ENCODE measurements at places on chromosomes 4 and X.

- ATAC-seq = no peak
These were observed 496.9 kb downstream of the RAB28 start for GRCh38 chr4:12987284-12987683.

DNA sequence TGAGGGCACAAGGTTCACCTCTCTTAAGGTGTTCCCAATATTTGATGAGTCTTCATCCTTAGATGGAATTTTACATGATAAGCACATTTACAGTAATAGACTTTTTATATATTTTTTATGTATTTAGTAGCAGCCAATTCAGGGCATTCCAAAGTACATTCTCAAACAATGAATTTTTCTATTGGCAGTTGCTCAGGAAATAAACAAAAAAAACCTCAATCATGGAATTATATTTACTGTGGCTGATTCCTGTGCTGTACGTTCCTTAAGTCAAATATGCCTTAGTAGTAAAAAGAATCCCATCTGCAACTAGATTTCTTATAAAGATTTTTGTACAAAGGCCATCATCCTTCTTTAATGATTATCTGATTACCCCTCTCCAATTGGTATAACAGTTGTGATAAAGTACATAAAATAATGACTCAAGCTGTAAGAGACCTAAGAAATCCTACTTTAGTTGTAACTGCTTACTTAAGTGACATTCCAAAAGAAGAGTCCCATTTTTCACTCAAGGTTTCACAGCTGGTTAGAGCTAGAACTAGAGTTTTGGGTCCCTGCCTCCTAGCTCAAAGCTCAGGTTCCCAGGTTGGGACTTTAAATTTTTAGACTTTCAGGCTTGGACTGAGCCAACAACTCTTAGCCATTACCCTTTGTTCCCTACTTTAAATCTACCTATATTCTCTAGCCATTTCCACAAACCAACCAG, 152.7 kb downstream of the FHIP1A start:
- no peak for ATAC-seq

- ATAC-seq = no peak
These were observed 21.9 kb downstream of the SMAD1 start for GRCh38 chr4:145503486-145504072.

DNA sequence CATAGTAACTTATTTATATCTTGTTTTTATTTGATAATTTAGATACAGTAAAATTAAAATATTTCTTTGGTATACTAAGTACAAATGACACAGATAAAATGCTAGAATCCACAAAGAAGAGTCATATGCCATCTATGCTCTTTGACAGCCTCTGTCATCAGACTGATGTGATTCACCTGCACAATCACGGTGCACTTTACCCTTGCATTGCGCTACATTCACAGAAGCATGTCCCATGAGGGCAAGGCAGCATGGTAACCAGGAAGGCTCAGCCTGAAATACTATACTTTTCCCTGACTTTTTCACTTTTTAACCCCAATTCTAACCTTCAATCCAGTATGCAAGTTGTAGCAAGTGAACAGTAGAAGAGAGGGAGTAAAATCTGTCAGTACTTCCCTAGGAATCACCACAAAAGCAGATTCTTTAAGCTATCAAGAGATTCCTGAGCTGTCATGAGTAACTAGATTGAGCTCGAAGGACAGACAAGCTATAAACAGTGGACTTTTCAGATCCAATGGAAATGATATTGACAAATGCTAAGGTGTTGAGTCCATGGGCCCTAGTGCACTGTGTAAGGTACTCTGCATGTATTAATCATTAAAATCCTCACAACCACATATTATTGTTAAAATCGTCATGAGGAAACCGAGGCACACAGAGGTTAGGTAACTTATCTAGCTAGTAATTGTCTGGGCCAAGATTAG, 14.2 kb downstream of the SEC24D start:
- ATAC-seq = no peak

- ATAC-seq = peak; percentile 61
These were observed 1.9 kb downstream of the UBL4A start for GRCh38 chrX:154484255-154485149.

DNA sequence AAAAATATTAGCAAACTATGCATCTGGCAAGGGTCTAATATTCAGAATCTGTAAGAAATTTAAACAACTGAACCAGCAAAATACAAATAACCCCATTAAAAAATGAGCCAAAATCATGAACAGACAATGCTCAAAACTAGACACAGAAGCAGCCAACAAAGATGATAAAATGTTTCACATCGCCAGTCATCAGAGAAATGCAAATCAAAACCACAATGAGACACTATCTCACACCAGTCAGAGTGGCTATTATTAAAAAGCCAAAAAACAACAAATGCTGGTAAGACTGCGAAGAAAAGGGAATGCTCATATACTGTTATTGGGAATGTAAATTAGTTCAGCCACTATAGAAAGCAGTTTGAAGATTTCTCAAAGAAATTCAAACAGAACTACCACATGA, 201.3 kb upstream of the CPEB2 start:
- ATAC-seq = peak; percentile 59

DNA sequence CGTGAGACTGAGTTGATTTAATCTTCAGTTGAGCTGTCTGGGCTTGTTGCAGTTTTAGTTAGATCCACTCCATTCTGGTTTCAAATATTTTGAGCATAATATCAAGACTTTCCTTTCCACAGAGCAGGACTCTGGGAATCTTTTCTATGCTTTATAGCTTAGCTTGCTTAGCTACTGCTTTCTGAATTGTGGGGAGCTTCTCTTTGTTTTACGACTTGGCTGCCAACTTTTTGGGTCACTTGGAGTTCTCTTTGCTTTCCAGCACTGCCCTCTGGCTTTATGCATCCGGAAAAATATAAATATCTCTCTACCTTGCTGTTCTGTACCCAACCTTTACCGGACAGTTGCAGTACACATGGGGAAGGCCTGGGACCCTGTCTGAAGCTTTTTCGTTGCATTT, 292.1 kb downstream of the STIM2 start:
- ATAC-seq = no peak

GRCh38 chr4:150982557-150983233, 32.4 kb downstream of the LRBA start:
- ATAC-seq = peak; percentile 58

DNA sequence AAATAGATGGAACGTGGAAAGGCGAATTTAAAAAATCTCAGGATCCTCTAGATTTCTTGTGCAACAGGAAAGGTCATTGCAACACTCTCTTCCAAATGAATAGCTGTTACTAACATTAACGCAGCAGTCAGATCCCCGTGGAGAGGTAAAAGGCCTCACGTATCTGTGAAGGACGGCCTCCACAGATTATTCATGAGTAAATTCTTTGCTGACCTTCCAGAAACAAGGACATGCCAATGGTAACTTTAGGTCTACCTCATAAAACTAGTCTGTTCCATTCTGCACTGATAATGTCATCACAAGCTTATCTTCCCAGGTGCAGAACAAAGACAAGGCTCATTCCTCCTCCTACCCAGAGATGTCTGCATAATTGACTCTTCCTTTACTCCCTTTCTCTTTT, 16.1 kb upstream of the REPS2 start:
- no peak for ATAC-seq

GRCh38 chrX:134764202-134764785, 106.0 kb upstream of the PLAC1 start:
- ATAC-seq = peak; percentile 72

DNA sequence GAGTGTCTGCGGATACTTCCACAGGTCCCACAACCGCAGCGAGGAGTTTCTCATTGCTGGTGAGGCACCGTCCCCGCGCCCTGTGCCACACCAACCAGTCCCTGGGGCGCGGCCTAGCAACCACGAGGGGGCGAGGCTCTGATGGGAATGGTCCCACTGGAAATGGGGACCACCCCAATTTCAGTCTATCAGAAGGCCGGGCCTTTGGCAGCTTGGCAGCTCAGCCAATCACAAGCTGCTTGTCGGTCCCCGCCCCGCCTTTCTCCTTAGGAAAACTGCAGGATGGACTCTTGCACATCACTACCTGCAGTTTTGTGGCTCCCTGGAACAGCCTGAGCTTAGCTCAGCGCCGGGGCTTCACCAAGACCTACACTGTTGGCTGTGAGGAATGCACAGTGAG, 3.0 kb downstream of the TIMP1 start:
- ATAC-seq = no peak

GRCh38 chr4:113759696-113760093, 1.8 kb downstream of the CAMK2D start:
- no peak for ATAC-seq

DNA sequence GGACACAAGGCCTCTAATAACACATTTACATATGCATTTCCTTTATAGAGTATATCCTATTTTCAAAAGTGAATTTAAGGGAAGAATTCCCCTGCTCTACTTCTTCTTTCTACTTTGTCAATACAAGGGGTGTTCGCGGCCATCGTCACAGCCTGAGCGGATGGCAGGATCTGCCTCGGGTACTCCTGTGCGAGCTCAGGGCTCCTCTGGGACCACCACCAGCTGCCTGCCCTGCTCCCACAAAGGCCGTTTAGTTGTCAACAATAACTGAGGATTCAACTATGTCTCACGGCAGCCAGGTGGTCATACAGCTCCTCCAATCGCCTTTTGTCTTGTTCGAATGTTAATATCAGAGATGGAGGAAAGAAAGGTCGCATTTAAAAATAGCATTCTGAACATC, 228.2 kb upstream of the TENM3 start:
- no peak for ATAC-seq

DNA sequence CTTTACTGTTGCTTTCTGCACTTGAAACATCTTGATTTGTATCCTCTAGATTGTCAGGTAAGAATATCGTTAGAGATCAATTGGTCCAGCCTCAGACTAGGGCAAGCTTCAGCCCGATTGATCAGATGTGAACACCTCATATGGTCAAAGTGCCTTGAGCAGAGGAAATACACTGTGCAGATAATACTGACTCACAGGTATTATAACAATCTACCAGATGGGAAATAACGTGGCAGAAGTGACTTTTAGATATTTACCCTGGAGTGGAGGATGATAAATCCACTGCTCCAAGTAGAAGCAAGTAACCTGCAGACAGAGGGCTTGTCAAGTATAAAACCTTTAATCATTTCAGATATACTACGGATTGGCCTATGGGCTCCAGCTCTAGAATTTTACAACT, 17.9 kb downstream of the VEGFC start:
- no peak for ATAC-seq

DNA sequence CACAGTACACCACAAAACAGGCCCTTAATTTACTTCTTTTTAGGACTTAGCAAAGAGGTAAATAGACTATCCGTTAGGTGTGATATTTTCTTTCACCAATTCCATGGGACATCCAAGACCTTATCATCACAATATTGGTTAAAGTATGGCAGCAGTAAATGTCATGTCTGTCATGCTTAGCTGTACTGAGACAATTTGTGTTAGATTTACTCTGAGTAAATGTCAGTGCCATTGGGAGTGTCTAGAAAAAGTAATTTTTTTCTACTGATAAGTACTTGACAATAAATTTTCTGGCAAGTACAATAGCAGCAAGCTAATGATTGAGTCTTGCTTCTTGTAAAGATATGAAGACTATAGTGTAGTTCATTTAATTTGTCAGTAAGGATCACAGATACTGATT, 756.1 kb downstream of the FAM133A start:
- no peak for ATAC-seq

GRCh38 chr4:73650250-73650649, 30.0 kb upstream of the RASSF6 start:
- no peak for ATAC-seq

GRCh38 chr4:108612365-108612764, 8.0 kb upstream of the RPL34 start:
- ATAC-seq = no peak

DNA sequence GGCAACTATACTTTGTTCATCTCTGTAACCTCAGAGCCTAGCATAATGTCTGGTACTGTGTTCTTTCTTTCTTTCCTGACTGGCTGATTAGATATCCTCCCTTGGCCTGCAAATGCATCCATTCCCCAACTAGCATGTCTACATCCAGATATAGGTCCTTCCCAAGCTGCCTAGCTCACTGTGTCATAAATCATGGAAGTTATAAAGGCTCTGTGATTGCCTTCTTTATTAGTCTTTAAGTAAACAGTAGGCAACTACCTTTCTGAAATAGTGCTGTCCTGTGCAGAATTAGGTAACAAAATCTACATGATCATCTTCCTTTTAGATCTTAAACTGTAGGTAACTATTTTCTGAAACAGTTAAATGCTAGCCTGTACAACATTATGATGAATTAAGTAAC, 224.5 kb downstream of the DLG3 start:
- no peak for ATAC-seq

DNA sequence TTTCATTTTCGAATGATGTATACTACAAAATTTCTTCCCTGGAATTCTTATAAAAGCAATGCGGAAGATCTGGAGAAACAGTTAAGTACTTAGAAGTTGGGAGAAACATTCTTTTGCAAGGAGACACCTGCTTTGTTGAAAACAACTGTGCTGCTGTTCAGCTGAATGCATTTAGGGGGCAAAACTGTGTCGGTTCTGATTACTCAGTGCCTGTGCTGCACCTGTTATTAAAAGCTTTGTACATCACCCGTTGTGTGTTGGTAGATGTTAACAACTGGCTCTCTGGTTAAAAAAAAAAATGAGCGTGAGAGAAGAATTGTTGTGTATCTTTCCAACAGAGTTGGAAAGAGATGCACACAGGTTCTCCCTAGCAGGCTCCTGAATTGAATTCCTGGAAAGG, 184.1 kb upstream of the HHIP start:
- no peak for ATAC-seq

DNA sequence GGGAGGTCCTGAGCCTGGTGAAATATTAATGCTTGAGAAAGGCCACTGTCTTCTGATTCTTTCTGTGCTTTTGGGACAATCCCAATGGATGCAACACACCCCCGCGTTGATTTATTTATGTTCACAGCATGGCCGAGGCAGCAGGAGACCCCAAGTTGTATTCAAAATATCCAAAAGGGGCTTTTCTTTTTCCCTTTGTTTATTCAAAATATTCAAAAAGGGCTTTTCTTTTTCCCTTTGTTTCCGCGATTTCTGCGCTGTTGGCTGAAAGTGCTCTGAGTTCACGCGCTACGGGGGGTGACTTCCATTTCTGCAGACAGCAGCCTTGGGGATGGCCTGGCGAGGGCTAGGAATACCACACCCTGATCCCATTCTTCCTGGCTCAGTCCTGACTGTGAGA, 59.5 kb upstream of the PPP2R3B start:
- ATAC-seq = no peak

DNA sequence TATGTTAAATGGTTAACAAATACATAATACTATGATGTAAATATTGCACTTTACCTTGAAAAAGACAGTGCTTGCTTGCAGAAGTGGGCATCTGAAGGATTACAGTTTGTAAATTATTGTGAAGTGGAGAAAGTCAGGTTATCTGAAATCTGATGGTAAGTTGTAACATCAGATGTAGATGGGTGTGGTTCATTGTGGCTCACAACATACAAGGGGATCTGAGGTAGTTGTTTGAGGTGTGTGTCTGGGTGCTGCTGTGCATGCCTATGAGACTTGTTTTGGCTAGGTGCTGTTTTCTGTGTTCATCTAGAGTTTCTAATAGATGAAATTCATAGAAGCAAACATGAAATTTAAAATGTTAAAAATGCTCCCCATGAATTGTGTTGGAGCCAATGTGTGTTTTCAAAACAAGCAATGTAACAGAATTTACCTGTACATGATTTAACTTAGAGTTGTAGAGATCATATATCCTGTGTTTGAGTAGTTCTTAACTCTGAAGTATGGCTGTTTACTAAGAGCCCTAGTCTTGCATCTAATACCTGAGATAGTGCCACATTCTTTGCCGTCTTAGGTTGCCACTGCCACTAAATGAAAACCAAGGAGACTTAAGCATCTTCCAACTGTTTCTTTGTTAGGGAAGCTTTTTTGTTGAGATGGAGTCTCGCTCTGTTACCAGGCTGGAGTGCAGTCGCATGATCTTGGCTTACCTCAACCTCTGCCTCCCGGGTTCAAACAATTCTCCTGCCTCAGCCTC, 11.9 kb upstream of the NDUFC1 start:
- peak; percentile 52 for ATAC-seq

GRCh38 chrX:47619486-47620302, at the start of gene SYN1:
Gene SYN1 (minus strand): TSS chrX:47619857. CDS start chrX:47619728, 129 bp downstream.
- peak; percentile 85 for ATAC-seq

All from activated T-helper 17 cell treated with anti-CD3 and anti-CD28 coated beads, Interleukin-2, amount 50 U/mL, for 72 hours (primary cell).